T-helper 22 cell (primary cell): ENCODE measurements at places on chromosomes 7 and 10.

DNA sequence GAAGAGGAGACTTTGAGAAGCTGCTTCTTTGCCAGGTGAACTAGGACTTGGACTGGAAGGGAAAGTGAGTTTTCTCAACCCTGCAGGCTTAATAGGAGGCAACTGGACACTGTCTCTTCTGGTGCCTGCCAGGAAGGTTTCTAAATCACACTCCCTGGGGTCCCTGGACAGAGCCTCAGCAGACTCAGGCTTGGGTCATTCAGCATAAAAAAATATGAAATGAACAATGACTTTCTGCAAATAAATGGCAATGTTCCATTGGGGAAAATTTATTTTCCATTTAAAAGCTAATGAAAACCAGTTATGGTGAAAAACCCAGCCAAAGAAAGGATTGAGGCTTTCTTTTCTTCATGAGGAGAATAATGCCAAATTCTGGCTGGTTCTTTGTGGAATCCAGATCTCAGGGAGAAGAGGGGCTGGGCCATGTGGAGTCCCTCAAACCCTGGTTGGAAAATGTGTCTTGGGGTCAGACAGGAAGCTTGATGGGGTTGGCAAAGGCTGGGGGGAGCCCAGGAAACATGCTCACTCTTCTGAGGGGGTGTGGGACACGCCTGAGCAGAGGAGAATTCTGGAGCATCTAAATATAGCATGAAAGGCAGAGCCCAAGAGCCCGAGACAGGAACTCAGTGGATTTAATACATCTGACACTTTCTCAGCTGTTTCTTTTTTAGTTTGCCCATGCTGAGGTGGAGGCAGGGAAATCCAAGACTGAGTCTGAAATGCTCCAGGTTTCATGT, 65.2 kb upstream of the EMX2 start:
- no peak for DNase-seq

DNA sequence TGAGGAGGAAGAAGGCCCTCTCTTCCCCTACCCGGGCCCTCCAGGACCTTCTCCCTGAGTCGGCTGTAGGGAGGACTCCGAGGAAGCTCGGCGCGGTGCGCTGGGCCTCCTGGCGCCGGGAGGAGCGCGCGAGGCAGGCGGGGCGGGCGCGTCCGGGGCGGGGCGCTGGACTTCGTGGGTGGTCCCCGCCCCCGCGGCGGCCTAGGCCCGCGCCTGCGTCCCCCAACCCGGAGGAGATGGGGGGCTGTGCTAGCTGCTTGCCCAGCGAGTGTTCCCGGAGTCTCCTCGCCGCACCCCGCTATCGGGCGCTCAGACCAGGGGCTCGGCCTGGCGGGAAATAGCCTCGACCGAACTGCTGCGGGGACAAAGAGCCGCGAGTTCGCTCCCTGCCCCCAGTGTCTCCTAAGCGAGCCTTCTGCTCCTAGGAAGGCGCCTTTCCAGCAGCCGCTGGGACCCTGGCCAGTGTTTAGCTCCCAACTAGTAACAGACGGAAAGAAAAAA, 19.2 kb upstream of the SMO start:
- no peak for DNase-seq

DNA sequence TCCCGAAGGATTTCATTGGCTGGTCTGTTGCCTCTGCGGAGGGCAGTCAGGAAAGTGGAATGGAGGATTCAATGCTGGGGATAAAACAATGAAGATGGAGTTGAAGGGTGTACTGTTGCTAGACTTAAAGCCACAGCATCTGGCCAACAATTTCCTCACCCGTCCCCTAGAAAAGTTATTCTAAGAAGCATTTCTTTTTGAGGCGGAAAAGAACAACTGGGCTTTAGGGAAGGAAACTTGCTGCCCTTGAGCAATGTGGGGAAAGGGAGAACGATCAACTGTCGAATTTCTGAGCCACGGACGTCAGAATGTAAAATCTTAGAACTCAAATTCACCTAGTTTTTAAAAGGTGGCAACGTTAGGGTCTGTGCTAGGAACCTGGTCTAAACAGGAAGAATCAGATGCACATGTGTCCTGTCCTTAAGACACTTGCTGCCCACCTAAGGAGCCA, 664 bp downstream of the FMC1 start:
- DNase-seq: no peak

GRCh38 chr7:104973227-104973626, 40.8 kb upstream of the KMT2E start:
- DNase-seq: no peak

DNA sequence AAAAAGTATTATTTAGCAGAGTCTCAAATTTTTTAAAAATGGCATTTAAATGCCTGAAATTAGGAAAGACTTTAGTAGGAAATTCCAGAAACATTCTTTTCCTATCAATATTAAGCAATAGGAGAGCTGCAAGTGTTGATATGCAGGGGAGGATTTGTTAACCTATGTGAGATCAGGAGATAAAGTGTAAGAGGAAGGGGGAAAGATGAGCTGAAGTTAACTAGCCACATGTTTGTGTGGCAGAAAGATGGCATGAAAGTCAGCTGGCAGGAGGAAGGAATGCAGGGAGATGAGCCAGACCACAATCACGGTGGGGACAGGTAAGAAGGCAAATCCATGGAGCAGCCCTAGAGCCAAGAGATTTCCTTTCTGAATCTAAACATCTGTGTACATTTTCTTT, 303.6 kb downstream of the MAGI2 start:
- DNase-seq: no peak

DNA sequence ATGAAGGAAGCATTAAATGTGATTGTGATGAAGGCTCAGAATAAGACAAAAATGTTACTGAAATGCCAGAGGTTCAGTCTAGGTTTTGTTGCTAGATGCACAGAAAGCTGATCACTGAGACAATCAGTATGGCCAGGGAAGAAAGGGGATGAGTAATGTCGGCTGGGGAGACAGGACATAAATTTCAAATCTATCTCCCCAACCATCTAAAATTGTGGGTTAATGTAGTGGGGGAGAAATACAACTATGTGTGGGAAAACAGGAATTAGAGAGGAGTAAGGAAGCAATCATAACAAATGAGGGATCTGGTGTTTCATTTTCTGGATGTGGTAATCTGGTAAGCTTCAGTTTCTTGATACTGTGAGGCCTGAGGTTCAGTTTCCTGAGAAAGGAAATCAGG, 1111.0 kb downstream of the XPNPEP1 start:
- no peak for DNase-seq

- DNase-seq: no peak
Observed at GRCh38 chr10:108801775-108802517, 1121.4 kb downstream of the XPNPEP1 start.

DNA sequence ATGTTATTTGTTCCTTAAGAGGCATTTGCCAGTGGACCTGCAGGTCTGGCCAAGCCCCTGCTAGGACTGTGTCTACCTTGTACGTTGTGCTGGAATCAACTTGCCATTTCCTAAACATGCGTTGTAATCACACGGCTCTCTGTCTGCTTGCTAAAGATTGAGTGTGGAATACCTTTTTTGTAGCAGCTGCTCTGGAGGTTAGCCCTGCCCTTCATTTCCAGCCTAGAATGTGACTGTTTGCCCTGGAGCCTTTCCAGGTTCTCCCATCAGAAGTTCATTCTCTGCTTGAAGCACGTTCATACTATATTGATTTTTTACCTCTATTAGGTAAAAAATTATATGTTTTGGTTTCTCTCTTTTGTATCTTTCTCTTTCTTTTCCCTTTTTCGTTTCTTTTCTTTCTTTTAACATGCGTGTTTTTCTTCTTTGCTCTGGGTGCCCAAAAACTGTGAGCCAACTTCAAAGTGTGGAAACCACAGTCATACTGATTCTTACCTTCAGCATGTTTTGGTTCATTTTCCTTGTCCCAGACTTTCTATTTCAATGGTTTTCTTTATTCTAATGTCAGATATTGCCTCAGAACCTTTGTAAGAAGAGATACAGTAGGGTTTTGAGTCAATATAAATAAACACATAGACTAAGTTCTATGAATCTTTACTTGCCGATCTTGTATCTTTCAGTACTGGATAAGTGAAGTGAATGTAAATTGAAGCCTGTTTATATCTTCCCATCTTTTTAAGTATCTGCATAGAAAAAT, 111.9 kb upstream of the RPA3 start:
- DNase-seq: no peak

- DNase-seq: no peak
Observed at GRCh38 chr7:1679966-1680730, 10.1 kb downstream of the ELFN1 start.

GRCh38 chr10:129796710-129797420, 167.2 kb downstream of the EBF3 start:
- DNase-seq: no peak

DNA sequence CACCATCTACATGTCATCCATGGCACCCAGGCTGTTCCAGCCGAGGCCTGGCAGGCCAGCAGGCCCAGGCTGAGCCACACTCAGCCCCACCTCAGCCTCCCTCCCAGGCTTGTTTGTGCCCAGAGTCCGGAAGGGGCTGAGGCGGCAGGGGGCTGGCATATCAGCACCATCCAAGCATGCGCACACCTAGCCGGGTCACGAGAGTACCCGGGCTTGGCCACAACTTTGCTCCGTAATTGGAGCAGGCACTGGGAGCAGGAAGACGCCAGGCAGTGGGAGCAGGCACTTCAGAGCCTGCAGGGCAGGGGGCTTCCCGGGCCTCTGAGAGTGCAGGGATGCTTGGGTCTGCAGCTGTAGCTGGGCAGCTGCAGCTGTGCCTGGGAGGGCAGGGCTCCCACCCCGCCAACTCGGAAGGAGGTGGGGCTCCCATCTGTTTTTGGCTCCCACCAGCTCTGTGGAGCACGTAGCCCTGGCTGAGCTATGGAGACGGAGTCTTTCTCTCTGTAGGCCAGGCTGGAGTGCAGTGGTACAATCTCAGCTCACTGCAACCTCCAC, 15.2 kb upstream of the TSPAN15 start:
- DNase-seq: no peak

- no peak for DNase-seq
Observed at GRCh38 chr10:59281861-59282260, 80.5 kb downstream of the FAM13C start.

- no peak for DNase-seq
Observed at GRCh38 chr7:89238156-89238555, 442.6 kb upstream of the TEX47 start.

GRCh38 chr10:19385846-19386450, 337.3 kb downstream of the MALRD1 start:
- DNase-seq: no peak

- no peak for DNase-seq
Observed at GRCh38 chr10:88960802-88961201, 8.2 kb upstream of the ACTA2 start.
